ENCODE measurements at places on chromosomes 16 and 17. TPM values are rescaled to one million over a fixed set of nuclear protein-coding genes. Genes with fewer than 3 reads are reported as not detected.

Gene KIF18B
- 40.3 TPM for total RNA-seq

Gene PLA2G10
- 0.49 TPM for total RNA-seq

Gene VPS25
- total RNA-seq = 119 TPM

Gene SEZ6L2
- 19.9 TPM for total RNA-seq

Gene SLC5A10
- 0.26 TPM for total RNA-seq

Data from A549 treated with Mapracorat at 1 μM for 4 hours (cell line).